Activated T-helper 1 cell treated with anti-CD3 and anti-CD28 coated beads, Interleukin-12 subunit alpha, Interleukin-12 subunit beta, Interleukin-2, Interleukin-4 antibody, amounts not matched to agents 30 ng/mL and 10 ng/mL and 1 ng/mL, durations not matched to agents 14 hours and 24 hours and 36 hours (primary cell): ENCODE measurements at places on chromosomes 4 and X. TPM values are rescaled to one million over a fixed set of nuclear protein-coding genes. Genes with fewer than 3 reads are reported as not detected.

The PDGFC gene
- not detected in 2 replicates for total RNA-seq

The TNIP3 gene
- 21.9 and 23.9 TPM in 2 replicates for total RNA-seq

The SOX3 gene
- not detected in 2 replicates for total RNA-seq

The NLGN4X gene
- not detected in 2 replicates for total RNA-seq

The ADH7 gene
- total RNA-seq, result not detected in 2 replicates

DNA sequence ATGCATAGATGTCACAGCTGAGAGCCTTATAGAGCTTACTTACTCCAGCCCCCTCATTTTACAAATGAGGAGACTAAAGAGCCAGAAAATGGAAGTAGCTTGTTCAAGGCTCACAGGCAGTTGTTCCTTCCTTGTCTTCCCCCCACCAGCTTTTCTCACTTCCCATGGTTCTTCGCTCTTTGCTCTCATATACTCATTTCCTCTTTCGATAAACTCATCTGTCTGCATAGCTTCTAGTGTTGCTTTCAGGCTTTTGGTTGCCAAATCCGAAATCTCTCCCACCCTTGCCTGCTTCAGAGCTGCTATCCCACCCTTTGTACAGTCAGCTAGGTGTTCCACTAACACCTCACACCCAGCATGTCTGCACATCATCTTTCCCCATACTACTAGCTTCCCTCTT is 25.0 kb upstream of the GJB1 start:
- peak overlapping the region; percentile 94 for H3K4me3 ChIP-seq
- no peaks in the 10 kb centered on the region for H3K27me3 ChIP-seq
- peak overlapping the region; percentile 92 for H3K27ac ChIP-seq
- H3K36me3 ChIP-seq, result peaks cover 10% of the 10 kb centered on the region
- no peak for DNase-seq
- H3K4me1 ChIP-seq, result peaks cover 21% of the 10 kb centered on the region

DNA sequence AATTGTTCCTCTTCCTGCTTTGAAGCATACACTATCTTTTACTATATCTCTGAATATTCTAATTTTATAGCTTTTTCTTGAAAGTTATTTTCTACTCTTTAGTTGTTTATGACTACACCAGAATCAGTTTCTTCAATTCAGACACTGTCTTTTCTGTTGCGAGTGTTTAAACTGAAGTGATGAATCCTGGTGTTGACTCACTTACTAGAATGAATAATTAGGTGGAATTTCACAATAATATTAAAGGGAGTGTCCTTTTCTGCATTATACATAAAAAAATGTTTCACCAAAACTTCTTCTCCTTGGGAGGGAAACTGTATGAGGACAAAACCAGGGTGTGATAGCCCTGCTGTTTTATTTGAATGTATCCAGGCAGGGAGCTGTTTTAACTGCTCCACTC is 1383.1 kb downstream of the C4orf33 start:
- no peak for DNase-seq
- no peak overlapping the region for H3K27ac ChIP-seq
- H3K27me3 ChIP-seq, result no peaks in the 10 kb centered on the region
- H3K4me1 ChIP-seq, result no peaks in the 10 kb centered on the region
- no peaks in the 10 kb centered on the region for H3K36me3 ChIP-seq
- H3K4me3 ChIP-seq, result no peak overlapping the region

DNA sequence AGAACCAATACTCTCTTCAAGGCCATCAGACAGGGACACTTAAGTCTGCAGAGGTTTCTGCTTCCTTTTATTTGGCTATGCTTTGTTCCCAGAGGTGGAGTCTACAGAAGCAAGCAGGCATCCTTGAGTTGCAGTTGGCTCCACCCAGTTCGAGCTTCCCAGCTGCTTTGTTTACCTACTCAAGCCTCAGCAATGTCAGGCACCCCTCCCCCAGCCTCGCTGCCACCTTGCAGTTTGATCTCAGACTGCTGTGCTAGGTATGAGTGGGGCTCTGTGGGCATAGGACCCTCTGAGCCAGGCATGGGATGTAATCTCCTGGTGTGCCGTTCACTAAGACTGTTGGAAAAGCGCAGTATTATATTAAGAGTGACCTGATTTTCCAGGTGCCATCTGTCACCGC is 12.6 kb upstream of the UGT2B15 start:
- H3K4me3 ChIP-seq, result no peak overlapping the region
- H3K4me1 ChIP-seq, result no peaks in the 10 kb centered on the region
- no peak overlapping the region for H3K27ac ChIP-seq
- no peak for DNase-seq
- no peaks in the 10 kb centered on the region for H3K36me3 ChIP-seq

GRCh38 chr4:149245333-149245732 is 570.3 kb downstream of the IQCM start:
- H3K27ac ChIP-seq, result no peak overlapping the region
- H3K27me3 ChIP-seq, result no peaks in the 10 kb centered on the region
- no peak for DNase-seq
- no peaks in the 10 kb centered on the region for H3K4me1 ChIP-seq
- no peaks in the 10 kb centered on the region for H3K36me3 ChIP-seq

GRCh38 chr4:152515678-152516077 is 20.2 kb downstream of the FBXW7 start:
- peaks cover 30% of the 10 kb centered on the region for H3K4me1 ChIP-seq
- no peak overlapping the region for H3K4me3 ChIP-seq
- no peak for DNase-seq
- H3K36me3 ChIP-seq, result peaks cover 9% of the 10 kb centered on the region
- H3K27ac ChIP-seq, result no peak overlapping the region

DNA sequence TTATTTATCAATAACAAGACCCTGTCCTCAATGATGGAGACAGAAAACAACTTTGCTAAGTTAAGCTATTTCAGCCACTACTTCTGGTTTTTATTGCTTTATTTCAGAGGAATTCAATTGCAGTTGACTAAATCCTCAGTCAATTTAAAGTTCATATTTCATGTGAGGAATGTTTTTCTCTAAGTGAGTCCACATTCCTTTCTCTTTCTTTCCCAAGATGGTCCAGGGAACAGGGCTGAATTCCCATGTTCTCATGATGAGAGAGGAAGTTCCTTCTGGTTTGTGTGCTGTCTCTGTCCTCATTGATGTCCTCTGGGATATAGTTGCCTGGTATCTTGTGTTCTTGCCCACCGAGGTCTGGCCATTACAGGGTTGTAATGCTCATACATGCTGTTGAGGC is 117.2 kb downstream of the SLIT2 start:
- H3K36me3 ChIP-seq, result no peaks in the 10 kb centered on the region
- H3K4me3 ChIP-seq, result no peak overlapping the region
- DNase-seq, result no peak
- no peak overlapping the region for H3K27ac ChIP-seq
- H3K4me1 ChIP-seq, result no peaks in the 10 kb centered on the region

DNA sequence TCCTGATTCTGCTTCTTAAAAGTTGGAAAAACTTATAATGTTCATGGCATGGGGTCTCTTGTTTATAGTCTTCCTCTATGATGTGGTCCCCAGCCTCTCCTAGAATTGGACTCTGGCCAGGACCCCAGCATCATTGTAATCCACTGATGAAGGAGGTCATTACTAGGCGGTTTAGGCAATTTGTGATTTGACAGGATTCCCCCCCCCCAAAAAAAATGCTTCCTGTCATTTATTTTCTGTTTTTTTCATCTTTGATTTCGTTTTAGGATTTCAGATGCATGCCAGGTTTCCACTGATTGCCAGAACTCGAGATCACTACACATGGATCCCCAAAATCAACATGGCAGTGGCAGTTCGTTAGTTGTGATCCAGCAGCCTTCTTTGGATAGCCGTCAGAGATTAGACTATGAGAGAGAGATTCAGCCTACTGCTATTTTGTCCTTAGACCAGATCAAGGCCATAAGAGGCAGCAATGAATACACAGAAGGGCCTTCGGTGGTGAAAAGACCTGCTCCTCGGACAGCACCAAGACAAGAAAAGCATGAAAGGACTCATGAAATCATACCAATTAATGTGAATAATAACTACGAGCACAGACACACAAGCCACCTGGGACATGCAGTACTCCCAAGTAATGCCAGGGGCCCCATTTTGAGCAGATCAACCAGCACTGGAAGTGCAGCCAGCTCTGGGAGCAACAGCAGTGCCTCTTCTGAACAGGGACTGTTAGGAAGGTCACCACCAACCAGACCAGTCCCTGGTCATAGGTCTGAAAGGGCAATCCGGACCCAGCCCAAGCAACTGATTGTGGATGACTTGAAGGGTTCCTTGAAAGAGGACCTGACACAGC is 4.9 kb downstream of the SPRY1 start:
- H3K4me3 ChIP-seq, result peak overlapping the region; percentile 98
- H3K4me1 ChIP-seq, result peaks cover 54% of the 10 kb centered on the region
- H3K36me3 ChIP-seq, result peaks cover 59% of the 10 kb centered on the region
- peak overlapping the region; percentile 52 for H3K27ac ChIP-seq

- H3K27me3 ChIP-seq, result no peaks in the 10 kb centered on the region
- peaks cover 33% of the 10 kb centered on the region for H3K4me1 ChIP-seq
- H3K36me3 ChIP-seq, result peaks cover 27% of the 10 kb centered on the region
- peak; percentile 86 for DNase-seq
- H3K27ac ChIP-seq, result peak within 1 kb of the TSS; percentile 98
Measured at GRCh38 chrX:154547245-154548027, at the start of gene IKBKG. Gene IKBKG (plus strand): TSS chrX:154547620. CDS start chrX:154552003, 4,383 bp downstream.

DNA sequence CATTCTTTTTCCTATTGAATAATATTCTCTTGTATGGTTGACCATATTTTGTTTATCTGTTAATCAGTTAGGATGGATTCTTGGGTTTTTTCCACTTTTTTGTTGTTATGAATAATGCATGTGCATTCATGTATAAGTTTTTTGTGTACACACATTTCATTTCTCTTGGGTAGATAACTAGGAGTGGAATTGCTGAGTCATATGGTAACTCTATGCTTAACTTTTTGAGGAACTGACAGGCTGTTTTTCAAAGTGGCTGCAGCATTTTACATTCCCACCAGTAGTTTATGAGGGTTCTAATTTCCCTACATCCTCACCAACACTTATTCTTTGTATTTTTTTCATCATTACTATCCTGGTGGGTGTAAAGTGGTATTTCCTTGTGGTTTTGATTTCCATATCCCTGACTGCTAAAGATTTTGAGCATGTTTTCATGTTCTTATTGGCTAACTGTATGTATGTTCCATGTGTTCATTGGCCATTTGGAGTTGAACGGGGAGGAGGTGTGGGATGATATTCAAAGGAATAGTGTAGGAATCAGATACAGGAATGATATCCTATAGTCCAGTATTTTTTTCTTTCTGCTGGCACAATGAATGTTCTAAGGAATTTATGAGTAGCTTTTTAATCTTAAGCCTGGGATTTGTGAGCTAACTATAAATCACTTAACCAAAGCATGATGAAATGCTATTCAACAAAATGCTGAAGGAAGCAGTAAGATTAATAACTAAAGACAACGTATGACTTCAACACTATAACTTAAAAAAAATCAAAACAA is 114.3 kb downstream of the AMELX start:
- no peaks in the 10 kb centered on the region for H3K27me3 ChIP-seq
- no peak overlapping the region for H3K4me3 ChIP-seq
- no peak overlapping the region for H3K27ac ChIP-seq
- H3K4me1 ChIP-seq, result no peaks in the 10 kb centered on the region
- DNase-seq, result no peak

GRCh38 chrX:55778322-55778721 is 60.8 kb downstream of the RRAGB start:
- no peak overlapping the region for H3K27ac ChIP-seq
- H3K36me3 ChIP-seq, result peaks cover 5% of the 10 kb centered on the region
- DNase-seq, result no peak
- H3K4me3 ChIP-seq, result no peak overlapping the region
- no peaks in the 10 kb centered on the region for H3K4me1 ChIP-seq

DNA sequence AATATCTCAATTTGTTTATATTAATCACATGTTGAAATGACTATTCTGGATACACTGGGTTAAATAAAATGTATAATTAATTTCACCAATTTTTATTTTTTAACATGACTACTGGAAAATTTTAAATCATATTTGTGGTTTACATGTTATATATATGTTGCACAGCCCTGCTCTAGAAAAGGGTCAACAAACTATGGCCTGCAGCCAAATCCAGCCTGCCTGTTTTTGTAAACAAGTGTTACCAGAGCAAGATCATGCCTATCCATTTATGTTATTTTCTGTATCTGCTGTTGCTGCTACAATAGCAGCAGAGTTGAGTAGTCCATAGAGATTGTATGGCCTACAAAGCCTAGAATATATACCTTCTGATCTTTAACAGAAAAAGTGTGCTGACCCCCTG is 1.2 kb downstream of the TCEANC start:
- DNase-seq, result no peak
- H3K4me1 ChIP-seq, result peaks cover 27% of the 10 kb centered on the region
- no peak overlapping the region for H3K27ac ChIP-seq
- peaks cover 10% of the 10 kb centered on the region for H3K36me3 ChIP-seq
- peak overlapping the region; percentile 88 for H3K4me3 ChIP-seq

DNA sequence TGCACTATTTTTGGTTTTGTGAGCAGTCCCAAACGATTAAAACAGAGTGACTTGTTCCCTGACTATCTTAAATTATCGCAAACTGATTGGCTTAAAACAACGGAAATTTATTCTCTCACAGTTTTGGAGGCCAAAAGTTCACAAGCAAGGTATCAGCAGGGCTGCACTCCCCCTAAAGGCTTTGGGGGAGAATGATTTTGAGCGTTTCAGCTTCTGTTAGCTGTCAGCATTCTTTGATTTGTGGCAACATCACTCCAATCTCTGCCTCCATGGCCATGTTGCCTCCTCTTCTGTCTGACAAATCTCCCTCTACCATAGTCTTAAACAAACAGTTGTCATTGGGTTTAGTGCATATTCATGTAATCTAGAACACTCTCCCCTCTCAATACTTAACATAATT is 459.6 kb upstream of the ATOH1 start:
- no peaks in the 10 kb centered on the region for H3K4me1 ChIP-seq
- H3K27ac ChIP-seq, result no peak overlapping the region
- H3K27me3 ChIP-seq, result no peaks in the 10 kb centered on the region
- H3K36me3 ChIP-seq, result no peaks in the 10 kb centered on the region
- DNase-seq, result no peak

DNA sequence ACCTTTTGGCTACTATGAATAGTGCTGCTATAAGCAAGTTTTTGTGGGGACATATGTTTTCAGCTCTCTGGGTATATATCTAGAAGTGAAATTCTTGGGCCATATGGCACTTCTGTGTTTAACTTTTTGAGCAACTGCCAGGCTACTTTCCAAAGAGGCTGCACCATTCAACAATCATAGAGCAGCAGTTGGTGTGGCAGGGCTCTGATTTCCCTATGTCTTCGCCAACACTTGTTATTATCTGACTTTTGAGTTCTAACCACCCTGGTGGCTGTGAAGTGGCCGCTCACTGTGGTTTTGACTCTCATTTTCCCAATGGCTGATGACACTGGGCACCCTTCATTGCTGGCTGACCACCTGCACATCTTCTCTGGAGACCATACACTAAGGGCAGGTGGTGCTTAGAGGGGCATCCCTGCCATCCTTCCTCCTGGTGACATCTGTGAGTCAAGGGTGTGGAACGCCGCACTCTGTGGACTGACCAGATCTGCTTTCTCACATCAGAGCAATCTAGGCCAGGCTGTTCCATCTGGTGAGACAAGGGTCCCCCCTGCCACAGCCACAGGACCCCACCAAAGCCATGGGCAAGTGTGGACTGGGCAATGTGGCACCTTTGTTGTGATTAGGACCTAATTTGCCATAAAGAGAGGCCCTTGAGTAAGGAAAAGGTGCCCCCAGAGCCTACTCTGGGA is 49.6 kb downstream of the ZFYVE28 start:
- H3K27me3 ChIP-seq, result no peaks in the 10 kb centered on the region
- no peaks in the 10 kb centered on the region for H3K4me1 ChIP-seq
- H3K27ac ChIP-seq, result no peak overlapping the region
- no peak overlapping the region for H3K4me3 ChIP-seq
- no peak for DNase-seq
